ENCODE measurements at places on chromosomes 12 and 14.

DNA sequence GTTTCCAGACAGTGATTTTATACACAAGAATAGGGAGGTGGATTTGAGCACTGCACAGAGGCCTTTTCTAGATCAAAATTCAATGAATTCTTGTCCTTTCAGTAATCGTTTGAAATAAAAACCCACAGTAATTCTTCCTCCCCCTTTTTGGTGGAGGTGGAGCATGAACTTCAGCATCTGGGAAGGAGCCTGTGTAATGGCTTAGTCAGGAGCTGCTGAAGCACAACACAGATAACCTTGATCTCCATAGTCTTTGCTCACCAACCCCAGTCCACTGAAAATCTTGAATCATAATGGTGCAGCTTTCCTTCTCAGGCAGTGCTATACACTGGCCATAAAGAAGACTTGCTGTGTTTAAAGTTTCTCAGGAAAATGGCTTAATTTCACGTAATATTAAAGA is 6.4 kb upstream of the TBPL2 start:
- DNase-seq = no peak

GRCh38 chr12:26340649-26341048 is 145.3 kb downstream of the SSPN start:
- no peak for DNase-seq

- no peak for DNase-seq
These were observed 66.8 kb downstream of the C14orf132 start for GRCh38 chr14:96105926-96106441.

GRCh38 chr12:125892276-125892675 is 827.0 kb downstream of the AACS start:
- DNase-seq = no peak

DNA sequence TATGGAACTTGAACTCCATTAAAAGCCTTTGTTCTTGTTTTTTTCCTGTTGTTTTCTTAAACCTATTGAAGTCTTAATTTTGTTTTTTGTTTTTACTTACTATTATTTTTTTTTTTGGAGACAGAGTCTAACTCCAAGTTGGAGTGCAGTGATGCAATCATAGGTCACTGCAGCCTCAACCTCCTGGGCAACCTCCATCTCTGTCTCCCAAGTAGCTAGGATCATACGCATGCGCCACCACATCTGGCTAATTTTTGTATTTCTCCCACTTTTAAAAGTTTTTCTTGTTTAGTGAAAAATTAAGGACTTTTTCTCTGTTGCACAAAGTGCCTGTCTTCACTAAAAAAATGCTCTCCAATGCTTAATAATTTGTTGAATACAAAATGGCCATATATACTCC is 76.2 kb downstream of the SCN8A start:
- DNase-seq = no peak

- no peak for DNase-seq
These were observed 90.0 kb downstream of the DHRS2 start for GRCh38 chr14:23725980-23726710.

DNA sequence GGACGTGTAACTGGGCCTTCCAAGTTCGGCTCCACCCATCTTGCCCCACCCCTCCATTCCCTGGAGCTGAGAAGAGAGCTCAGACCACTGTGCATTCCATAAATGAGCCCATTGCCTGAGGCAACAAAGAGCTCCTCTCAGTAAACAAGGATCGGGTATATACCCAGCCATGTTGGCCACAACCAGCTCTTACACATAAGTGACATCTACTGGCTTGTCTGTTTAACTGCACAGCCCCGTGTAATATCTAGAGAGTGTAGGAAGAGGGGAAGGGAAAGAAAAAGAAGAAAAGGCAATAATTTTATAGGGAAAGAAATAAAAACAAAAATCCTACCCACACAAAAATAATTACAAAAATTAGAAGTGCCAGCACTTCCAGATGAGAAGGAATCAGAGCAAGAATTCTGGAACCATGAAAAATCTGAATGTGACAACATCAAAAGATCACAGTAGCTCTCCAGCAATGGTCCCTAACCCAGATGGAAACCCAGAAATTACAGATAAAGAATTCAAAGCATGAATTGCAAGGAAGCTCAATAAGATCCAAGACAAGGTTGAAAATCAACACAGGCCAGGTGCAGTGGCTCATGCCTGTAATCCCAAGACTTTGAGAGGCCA is 308.1 kb downstream of the RPAP3 start:
- DNase-seq = no peak

GRCh38 chr14:87990682-87991081 is 2.3 kb downstream of the GALC start:
- no peak for DNase-seq

DNA sequence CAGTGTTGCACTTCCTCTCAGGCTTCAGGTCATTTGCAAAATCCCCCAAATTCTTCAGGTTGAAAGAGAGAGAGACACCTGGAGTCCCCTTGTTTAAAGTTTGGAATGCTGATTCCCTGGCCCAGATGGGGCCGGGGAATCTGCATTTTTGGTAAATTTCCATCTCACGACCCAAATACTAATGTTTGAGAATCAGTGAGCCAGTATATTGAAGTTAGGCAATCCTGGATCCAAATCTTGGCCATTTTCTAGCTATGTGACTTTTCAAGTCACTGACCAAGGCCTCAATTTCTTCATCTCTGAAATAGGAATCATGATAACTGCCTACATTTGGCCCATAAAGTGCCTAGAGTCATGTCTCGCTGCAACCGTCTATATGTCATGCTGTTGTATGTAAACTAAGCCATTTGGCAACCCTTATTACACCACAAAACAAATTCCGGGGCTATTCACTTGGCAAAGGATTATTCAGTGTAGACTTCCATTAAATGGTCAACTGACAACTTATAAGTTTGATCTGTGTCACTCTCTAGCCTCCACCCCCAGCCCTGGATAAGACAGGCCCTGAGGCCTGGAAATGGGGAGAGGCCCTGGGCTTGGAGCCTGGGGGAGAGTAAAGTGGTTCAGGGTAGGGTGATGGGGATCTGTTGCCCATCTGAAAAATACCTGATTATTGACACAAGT is 3.7 kb upstream of the ZFP36L1 start:
- DNase-seq = no peak

DNA sequence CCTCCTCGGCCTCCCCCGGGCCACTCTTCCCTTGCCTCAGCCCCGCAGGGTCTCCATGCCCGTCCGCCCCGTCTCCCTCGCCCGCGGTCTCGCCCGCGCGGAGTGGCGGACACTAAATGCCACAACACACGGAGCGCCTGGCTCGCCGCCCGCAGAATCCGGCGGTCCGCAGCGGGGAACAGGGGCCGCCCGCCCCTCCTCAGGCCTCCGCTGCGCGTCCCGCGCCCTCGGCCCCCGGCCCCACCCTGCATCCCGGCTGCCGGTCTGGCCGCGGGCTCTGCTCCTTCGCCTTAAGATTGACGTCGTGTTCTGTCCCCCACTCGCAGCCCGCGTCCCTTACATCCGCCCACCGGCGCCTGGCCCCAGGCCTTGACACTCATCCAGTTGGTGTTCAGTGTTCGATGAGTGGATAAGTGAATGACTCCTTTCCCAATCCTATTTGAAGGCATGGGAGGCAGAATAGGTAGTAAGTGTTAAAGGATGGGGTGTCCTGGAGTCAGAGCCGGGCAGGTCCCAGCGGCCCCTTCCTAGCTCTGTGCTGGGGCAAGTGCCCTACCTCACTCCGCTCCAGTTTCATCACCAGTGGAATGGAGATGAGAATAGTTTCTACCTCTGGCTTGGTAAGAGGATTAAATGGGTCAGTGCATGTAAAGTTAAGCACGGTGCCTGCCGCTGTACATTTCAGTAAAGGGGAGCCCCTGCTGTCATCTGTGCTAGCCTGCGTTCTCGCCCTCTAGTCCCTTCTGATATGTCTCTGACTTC is 622 bp downstream of the TECPR2 start:
- no peak for DNase-seq
